ENCODE measurements at places on chromosomes 3 and 15.

DNA sequence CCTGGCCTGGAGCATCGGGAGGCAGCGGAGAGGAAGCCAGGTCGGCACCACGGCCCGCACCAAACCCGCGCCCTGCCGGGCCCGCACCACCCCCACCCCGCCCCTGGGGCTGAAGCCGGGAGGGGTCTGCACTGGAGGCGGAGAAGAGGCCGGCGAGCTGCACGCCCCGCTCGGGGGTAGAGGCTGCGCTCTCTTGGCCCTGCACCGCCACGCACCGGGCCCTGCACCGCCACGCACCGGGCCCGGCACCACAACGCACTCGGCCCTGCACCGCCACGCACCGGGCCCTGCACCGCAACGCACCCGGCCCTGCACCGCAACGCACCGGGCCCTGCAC lies 41.4 kb downstream of the MUC20 start:
- no peaks in the 10 kb centered on the region for H3K36me3 ChIP-seq
- no peaks in the 10 kb centered on the region for H3K4me1 ChIP-seq
- H3K27ac ChIP-seq: no peak overlapping the region
- no peak for DNase-seq
- H3K27me3 ChIP-seq: peaks cover 15% of the 10 kb centered on the region

GRCh38 chr15:52936489-52936888 lies 146.4 kb upstream of the ONECUT1 start:
- no peak overlapping the region for H3K27ac ChIP-seq
- H3K36me3 ChIP-seq: no peaks in the 10 kb centered on the region
- H3K4me1 ChIP-seq: no peaks in the 10 kb centered on the region
- H3K27me3 ChIP-seq: no peaks in the 10 kb centered on the region
- DNase-seq: no peak

- peaks cover 13% of the 10 kb centered on the region for H3K4me1 ChIP-seq
- H3K36me3 ChIP-seq: no peaks in the 10 kb centered on the region
- no peak overlapping the region for H3K4me3 ChIP-seq
Observed at GRCh38 chr15:55267401-55268175, 22.0 kb downstream of the RAB27A start.

- no peak overlapping the region for H3K4me3 ChIP-seq
- no peak for DNase-seq
- H3K27me3 ChIP-seq: no peaks in the 10 kb centered on the region
- peaks cover 14% of the 10 kb centered on the region for H3K36me3 ChIP-seq
- H3K27ac ChIP-seq: no peak overlapping the region
Observed at GRCh38 chr3:66261355-66261754, 40.6 kb downstream of the SLC25A26 start.

- no peak for DNase-seq
- no peaks in the 10 kb centered on the region for H3K27me3 ChIP-seq
- H3K36me3 ChIP-seq: peaks cover 10% of the 10 kb centered on the region
- no peak overlapping the region for H3K4me3 ChIP-seq
Observed at GRCh38 chr15:41795996-41796856, 21.9 kb downstream of the MAPKBP1 start.

DNA sequence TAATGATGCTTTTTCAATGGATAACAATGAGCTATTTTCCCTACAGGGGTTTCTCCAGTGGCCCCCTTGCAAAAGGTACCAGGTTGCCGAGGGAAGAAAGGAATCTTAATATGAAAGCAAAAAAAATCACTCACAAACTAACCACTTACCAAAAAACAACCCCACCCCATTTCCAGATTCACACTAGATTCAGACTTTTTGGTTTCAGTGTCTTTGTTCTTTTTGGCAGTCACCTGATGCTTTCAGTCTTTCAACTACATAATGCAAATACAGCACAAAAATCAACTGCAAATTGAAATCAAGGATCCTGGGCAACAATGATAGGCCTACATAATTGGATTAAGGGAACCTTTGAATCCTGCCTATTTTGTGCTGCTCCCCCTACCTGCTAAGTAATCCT lies 71.1 kb upstream of the RAP2B start:
- no peaks in the 10 kb centered on the region for H3K4me1 ChIP-seq
- H3K4me3 ChIP-seq: no peak overlapping the region
- no peaks in the 10 kb centered on the region for H3K27me3 ChIP-seq
- DNase-seq: no peak

- H3K27me3 ChIP-seq: no peaks in the 10 kb centered on the region
- peak overlapping the region; percentile 66 for H3K27ac ChIP-seq
- peaks cover 38% of the 10 kb centered on the region for H3K4me1 ChIP-seq
- H3K36me3 ChIP-seq: no peaks in the 10 kb centered on the region
- no peak overlapping the region for H3K4me3 ChIP-seq
Observed at GRCh38 chr15:70023769-70024491, 73.8 kb downstream of the TLE3 start.

DNA sequence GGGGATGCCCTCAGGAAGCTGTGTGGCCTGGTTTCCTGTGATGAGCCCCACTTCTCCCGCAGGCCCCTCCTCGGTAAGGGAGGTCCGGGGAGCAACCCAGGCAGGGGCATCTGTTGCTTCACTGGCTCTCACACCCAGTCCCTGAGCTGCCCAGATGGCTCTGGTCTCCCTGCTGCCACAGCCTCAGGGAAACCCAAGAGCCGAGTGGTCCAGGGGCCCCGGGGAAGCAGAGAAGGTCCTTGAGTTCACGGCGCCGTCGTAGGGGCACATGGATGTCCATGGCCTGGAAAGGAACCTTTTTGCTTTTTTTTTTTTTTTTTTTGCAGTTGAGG lies 13.3 kb upstream of the LRRC15 start:
- no peak overlapping the region for H3K27ac ChIP-seq
- no peaks in the 10 kb centered on the region for H3K4me1 ChIP-seq
- no peak for DNase-seq
- H3K36me3 ChIP-seq: no peaks in the 10 kb centered on the region

DNA sequence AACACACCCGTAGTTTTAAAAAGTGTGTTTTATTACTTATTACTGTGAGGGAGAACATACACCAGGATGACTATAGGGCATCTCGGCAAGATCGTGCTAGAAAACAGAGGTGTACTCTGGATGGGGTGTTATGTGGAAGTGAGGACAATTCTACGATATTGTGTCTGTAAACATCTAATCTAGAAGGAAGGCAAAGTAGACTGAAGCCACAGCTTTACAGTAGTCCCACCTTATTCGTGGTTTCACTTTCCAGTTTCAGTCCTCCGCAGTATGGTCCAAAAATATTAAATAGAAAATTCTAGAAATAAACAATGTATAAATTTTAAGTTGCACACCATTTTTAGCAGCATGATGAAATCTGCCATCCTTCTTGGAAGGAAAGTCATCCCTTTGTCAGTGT lies 277.9 kb downstream of the UNC13C start:
- no peak overlapping the region for H3K4me3 ChIP-seq

- H3K27me3 ChIP-seq: no peaks in the 10 kb centered on the region
- H3K27ac ChIP-seq: no peak overlapping the region
- H3K4me1 ChIP-seq: no peaks in the 10 kb centered on the region
Observed at GRCh38 chr15:41523097-41523496, 9.5 kb upstream of the LTK start.

DNA sequence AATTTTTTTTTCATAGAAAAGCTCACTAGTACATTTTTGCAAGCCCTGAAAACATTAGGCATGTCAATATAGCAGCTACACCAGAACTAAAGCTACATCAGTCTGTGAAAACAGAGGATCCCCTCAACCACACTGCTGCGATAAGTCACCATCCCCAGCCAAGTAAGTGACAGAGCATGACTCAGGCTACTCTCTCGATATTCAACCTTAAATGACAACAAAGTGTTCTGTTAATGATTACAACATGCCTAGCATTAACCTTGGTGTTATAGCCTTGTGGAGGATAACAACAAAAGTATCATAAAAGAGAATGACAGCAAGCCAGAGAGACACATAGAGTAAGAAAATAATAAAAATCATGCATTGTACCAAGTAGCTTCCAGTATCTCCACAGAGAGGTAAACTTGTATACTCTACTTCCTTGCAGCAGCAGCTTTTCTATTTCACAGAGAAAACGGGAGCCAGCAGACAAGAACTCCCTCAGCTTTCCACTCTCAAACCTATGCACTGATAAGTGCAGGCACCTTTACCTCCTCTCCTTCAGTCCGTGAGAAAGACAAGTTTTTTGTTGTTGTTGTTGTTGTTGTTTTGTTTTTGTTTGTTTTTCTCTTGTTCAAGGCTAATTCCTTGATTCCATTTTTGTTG lies 76.6 kb downstream of the GBE1 start:
- H3K36me3 ChIP-seq: no peaks in the 10 kb centered on the region
- H3K27me3 ChIP-seq: no peaks in the 10 kb centered on the region
- no peak for DNase-seq
- H3K4me1 ChIP-seq: no peaks in the 10 kb centered on the region

DNA sequence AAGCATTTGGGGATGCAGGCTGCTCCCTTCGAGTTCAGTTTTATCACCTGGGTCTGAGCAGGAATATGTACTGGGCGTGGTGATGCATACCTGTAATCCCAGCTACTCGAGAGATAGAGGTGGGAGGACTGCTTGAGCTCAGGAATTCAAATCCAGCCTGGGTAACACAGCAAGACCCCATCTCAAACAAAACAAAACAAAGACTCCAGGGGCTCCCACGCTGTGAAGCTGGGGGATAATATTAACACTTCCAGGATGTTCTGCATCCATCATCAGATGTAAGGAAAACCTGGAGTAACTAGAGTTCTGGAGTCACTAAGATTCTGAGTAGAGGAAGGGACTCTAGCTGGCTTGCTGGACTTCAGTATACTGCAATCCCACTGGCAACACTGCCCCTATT lies 40.6 kb downstream of the LYZL4 start:
- DNase-seq: no peak
- no peaks in the 10 kb centered on the region for H3K36me3 ChIP-seq
- H3K4me1 ChIP-seq: peaks cover 18% of the 10 kb centered on the region
- peak overlapping the region; percentile 63 for H3K27ac ChIP-seq
- no peak overlapping the region for H3K4me3 ChIP-seq

GRCh38 chr3:134729649-134730048 lies 65.4 kb upstream of the EPHB1 start:
- no peaks in the 10 kb centered on the region for H3K36me3 ChIP-seq
- H3K4me3 ChIP-seq: no peak overlapping the region
- H3K4me1 ChIP-seq: peaks cover 3% of the 10 kb centered on the region

DNA sequence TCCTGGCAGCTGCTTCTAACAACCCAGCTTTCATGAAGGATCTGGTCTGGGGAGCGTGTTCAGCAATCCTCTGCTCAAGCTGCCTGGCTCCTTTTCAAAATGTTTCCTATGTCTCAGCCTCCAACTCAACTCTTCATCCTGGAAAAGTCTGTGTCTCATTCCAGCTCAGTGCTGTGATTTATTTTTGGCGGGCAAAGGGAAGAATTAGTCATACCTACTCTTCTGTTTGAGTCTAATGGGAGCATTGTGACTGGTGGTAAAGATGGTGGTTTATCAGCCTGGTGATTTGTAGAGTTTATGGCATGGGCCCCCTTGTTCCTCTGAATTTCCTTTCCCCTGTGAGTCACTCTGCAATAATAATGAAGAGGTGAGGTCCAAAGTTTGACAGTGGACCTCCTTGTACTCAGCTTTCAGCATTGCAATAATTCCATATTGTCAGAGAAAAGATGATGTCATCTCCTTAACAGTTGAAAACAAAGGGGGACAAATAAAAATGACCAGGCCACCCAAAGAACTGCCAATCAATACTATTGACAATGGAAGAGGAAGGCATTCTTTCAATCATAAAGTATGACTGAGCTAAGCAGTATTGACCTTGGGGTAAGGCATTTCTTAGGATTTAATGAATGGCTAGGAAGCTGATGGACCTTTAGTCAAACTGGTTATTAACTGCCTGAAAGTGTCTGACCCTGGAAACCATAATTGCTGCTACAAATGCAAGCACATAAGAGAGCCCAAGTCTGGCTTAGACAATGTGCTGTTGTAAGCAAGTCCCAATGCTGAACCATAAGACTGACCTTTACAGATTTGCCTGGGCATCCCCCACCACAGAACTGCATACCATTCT lies 204.7 kb upstream of the MCTP2 start:
- H3K4me1 ChIP-seq: no peaks in the 10 kb centered on the region
- H3K27ac ChIP-seq: peak overlapping the region; percentile 63
- no peaks in the 10 kb centered on the region for H3K36me3 ChIP-seq
- no peaks in the 10 kb centered on the region for H3K27me3 ChIP-seq

DNA sequence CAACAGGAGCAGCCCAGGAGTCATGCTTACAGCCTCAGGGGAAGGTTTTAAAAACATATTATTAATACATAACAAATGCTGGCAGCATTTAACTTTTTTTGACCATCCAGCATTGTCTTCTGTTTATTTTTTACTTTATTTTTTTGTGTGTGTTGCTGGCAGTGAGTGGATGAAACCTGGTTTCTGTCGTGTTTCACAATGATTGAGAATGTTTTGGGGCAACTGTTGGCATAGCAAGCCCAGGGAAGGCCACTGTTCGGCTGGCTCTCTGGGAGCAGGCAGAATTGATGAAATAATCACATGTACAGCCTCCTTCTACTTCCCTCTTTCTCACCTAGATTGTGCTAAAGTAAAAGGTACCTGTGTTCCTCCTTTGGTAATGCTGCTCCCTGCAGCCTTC lies 190.2 kb downstream of the NR1D2 start:
- no peaks in the 10 kb centered on the region for H3K36me3 ChIP-seq
- no peaks in the 10 kb centered on the region for H3K27me3 ChIP-seq
- no peak overlapping the region for H3K4me3 ChIP-seq
- peaks cover 45% of the 10 kb centered on the region for H3K4me1 ChIP-seq
- no peak for DNase-seq

GRCh38 chr3:123804676-123805075 lies 79.5 kb downstream of the MYLK start:
- H3K4me3 ChIP-seq: no peak overlapping the region
- no peaks in the 10 kb centered on the region for H3K27me3 ChIP-seq
- H3K27ac ChIP-seq: no peak overlapping the region
- H3K4me1 ChIP-seq: no peaks in the 10 kb centered on the region
- no peak for DNase-seq
- H3K36me3 ChIP-seq: no peaks in the 10 kb centered on the region

- DNase-seq: no peak
- H3K4me1 ChIP-seq: no peaks in the 10 kb centered on the region
- H3K27ac ChIP-seq: no peak overlapping the region
- H3K36me3 ChIP-seq: no peaks in the 10 kb centered on the region
Observed at GRCh38 chr3:23550402-23550801, 255.4 kb upstream of the UBE2E1 start.

DNA sequence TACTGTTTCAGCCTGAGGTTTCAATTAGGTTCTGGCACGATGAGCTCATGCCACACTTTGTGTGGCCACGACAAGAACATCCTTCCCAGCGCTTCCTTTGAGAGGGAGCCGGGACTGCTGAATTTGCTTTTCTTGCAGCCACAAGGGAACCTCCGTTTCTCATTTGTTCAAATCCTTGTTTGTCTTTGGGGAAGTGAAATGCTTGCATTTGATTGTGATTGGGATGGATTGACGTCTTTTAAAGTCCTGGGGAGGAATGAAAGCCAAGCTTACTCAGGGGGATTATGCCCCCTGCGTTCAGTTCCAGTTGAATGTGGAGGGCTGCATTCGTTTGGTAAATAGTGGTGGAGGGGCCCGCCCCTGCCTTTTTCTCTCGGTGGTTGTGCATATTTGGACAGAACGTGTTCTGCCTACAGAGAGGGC lies 277.6 kb downstream of the THSD4 start:
- no peak for DNase-seq
- H3K27ac ChIP-seq: no peak overlapping the region
- no peak overlapping the region for H3K4me3 ChIP-seq
- no peaks in the 10 kb centered on the region for H3K4me1 ChIP-seq
- H3K36me3 ChIP-seq: no peaks in the 10 kb centered on the region

Measured in sigmoid colon (tissue), 7 donors.